ENCODE measurements at places on chromosomes 4 and X.

DNA sequence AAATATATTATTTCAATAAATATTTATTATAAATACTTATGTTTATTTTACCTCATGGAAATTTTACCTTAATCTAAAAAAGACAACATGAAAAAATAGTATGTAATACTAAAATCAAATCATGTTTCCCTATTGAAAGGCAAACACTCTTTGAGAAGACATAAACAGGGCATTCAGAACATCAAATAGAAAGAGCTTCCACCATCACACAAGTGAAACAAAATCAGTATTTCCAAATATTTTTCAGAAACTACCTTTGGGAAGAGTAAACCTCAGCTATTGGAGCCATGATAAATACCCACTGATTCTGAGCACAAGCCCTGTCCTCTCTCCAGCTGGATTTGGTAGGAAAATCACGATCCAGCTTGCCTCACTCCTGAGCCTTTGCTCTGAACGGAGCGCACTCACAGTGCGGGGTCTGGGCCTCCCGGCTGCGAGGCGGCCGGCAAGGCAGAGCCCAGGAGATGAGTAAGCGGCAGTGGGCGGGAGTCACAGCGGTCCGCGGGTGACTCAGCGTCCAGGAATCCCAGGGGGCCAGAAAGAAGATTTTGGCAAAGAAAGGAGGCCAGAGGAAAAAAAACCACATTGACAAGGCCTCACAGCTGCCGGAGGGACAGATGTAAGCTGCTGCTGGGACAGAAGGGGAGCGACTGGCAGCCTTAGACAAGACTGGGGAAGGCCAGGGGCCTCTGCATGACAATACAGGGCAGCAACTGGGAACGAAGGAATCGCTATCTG is 14.7 kb upstream of the ANXA5 start:
- no peak for DNase-seq

DNA sequence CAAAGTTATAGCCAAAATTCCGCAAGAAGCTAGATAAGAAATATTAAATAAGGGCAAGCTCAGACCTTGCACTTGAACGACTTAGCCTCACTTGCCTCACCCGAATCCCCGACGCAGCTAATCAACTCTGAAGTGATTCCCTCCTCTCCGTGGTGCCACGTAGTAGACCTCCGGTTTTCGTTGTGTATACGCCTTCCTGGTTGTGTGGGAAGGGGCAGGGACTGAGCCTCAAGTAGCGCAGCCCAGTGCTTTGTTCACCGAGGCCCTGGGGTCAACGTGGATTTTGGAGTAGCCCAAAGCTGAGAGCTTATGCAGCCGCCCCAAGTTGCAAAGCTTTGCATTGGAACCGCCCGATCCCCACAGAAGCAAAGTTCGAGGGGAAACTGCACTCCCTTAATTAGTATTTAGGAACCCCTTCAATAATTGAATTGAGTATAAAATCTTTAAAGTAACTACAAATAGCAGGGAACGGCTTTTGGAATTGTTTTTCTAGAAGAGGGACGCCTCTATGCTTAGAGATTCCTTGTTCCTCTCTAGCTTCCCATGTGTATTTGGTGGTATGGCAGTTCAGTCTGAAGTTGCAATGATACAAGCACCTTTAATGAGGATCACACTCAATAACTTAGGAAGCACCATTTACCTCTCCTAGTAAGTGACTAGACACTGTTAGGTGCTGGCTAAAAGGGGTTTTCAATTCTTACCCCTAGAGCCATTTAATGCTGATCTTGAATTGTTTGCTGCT is 55.7 kb downstream of the LINC00632 start:
- DNase-seq, result no peak

GRCh38 chrX:46571423-46572339 is 1.9 kb upstream of the CHST7 start:
- DNase-seq, result no peak

GRCh38 chr4:84579403-84579776 is 3.5 kb upstream of the CDS1 start:
- DNase-seq, result no peak

GRCh38 chrX:46737041-46737440 is 21.9 kb downstream of the SLC9A7 start:
- DNase-seq, result no peak

DNA sequence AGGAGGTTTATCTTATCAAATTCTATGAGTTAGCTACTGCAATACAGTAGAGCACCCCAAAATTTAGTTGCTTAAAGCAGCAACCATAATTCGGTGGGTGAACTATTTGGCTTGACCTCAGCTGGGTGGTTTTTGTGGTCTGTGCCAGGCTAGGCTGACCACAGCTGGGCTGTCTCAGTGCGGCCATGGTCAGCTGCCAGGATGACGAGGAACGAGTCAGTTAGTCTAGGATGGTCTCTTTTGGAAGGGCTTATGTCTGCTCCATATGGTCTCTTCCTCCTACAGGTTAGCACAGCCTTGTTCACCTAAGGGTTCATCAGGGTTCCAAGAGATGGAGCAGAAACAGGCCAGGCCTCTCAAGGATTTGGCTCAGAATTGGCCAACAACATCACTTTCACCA is 210.4 kb downstream of the PALLD start:
- no peak for DNase-seq

- no peak for DNase-seq
Measured at GRCh38 chr4:123127875-123128274, 205.5 kb upstream of the NUDT6 start.

- DNase-seq, result no peak
Measured at GRCh38 chr4:134364928-134365327, 163.3 kb upstream of the PABPC4L start.

DNA sequence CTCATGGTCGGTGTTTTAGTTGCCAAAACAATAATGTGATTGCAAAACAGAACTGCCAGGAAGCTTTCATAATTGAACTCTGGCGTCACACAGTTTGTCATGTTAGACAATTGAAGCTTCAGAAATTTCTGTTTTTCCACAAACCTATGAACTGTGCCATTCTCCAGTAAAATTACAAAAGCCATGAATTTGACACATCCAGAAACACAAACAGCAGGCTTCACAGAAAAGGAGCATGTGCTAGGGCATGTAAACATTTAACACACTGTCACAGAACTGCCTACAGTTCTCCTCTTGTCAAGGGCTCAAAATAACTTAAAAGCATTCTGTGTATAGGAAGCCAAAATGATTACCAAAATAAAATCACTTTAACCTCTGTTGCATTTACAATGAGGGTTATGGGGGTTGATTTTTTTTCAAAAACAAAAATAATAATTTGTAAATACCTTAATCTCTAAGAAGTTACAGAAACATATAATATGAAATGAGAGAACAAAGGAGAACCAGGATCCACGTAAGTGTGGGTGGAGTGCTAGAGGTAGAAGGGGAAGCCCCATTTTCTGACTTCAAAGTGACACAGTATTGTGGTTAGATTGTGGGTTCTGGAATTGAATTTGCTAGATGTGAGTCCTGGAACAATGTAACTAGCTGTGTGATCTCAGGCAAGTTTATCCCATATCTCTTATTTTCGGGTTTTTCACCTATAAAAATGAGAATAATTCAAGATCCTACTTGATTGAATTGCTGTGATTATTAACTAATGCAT is 295.0 kb downstream of the CENPC start:
- DNase-seq, result no peak
